ENCODE measurements at places on chromosomes 13 and 19.

- peak; percentile 63 for DNase-seq
Observed at GRCh38 chr19:3006075-3006767, 22.9 kb downstream of the TLE2 start.

DNA sequence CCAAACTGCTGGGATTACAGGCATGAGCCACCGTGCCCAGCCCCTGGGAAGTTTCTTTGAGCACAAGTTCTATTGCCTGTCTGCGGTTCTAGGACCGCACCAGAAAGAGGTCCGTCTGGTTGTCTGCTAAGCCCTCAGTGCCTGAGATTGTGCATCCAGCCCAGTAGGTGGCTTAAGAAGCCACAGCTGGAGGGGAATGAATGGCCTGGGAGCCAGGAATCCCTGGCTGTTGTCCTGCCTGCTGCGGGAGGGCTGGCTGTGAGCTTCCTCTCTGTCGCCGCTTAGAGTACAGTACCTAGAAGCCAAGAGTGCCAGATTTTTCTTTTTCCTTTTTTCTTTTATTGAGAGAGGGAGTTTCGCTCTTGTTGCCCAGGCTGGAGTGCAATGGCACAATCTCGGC lies 4.2 kb upstream of the TYK2 start:
- DNase-seq = no peak

GRCh38 chr19:48997972-48998371 lies 4.3 kb downstream of the RUVBL2 start:
- peak; percentile 81 for DNase-seq

GRCh38 chr13:63554157-63554556 lies 2138.5 kb upstream of the PCDH20 start:
- no peak for DNase-seq

GRCh38 chr19:21202865-21203494 lies 61.1 kb downstream of the ZNF431 start:
- DNase-seq = peak; percentile 29

DNA sequence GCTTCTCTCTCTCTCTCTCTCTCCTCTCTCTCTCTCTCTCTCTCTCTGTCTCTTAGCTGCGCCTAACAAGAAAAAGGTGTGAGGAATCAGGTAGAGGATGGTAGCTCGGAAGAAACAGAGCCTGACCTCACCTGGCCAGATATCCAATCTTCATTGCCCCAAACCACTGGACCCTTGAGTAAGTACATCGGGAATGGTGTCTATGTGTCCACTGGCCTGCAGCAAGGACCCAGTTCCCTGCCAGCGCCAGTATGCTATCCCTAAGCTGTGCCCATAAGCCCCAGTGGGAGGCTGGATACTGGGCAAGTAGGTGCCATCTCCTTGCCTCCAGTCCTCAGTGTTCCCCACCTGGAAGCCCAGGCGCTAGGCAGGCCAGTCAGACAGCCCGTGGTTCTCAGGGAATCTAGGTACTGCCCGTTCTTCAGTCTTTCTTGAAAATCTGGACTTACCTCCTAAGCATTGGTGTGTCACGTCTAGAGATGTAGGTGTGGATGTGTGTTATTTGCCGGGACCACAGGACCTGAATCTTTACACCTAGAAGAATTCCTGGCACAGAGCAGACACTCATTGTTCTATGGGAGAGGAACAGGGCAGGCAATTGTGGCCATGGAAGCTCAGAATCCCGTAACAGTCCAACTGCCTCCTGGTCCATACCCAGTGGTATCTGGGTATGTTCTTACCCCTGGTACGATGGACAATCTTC lies 7.3 kb downstream of the URAD start:
- DNase-seq = no peak

GRCh38 chr19:19485161-19485997 lies 30.0 kb downstream of the TSSK6 start:
- no peak for DNase-seq

GRCh38 chr13:51589793-51590192 lies 5.5 kb downstream of the WDFY2 start:
- no peak for DNase-seq

DNA sequence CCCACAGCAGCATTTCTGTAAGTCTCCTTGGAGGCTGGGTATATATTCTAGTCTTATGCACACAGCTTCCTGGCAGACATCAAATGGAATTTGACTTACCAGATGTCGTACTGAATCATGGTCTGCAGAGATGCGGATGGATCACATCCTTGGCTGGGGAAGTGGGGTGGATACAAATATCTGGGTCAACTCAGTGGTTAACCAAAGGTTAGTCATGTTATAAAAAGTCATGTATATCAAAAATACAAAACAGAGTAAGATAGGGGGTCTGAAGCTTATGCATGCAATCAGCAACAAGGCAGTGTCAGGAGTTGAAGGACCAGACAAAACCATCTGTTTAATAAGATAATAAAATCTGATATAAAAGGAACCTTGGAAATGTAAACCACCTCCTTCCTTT lies 61.9 kb downstream of the WASF3 start:
- no peak for DNase-seq

GRCh38 chr19:30696514-30696913 lies 324.3 kb downstream of the ZNF536 start:
- no peak for DNase-seq

DNA sequence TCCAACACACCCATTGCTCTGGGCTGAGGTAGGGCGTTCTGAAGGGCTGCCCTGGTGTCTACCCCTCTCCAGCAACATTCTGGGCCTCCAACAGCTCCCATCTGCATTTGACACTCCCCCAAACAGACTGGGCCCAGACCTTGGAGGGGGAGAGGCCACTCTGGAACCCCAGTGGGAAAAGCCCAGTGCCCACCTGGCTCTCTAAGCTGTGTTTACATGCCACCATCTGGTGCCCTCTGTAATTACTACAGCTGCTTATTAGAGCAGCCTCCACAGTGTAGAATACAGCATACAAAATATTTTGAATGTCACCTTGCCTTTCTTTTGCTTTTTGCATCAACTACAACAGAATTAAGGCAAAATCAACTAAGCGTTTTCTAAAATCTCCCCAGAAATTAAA lies 35.8 kb upstream of the TM9SF2 start:
- DNase-seq = no peak

DNA sequence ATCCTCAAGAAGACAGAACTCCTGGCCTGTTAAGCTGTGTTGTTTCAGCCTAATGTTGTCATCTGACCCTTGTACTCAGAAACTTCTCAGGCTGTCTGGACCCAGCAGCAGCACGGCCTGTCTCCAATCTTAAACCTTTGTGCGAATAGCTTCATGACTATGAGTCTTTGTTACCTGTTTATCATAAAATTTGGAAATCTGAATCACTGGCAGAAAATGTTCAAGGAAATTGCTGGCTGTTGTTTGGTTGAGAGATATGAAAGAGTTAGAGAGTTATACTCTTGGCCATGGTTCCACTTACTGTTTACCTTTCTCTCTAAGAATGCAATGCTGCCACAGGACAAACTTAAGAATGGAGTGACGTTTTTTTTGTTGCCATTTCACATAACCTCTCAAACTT lies 59.6 kb downstream of the EFNB2 start:
- no peak for DNase-seq

- DNase-seq = no peak
Observed at GRCh38 chr19:12448808-12449207, 8.0 kb upstream of the ZNF443 start.

DNA sequence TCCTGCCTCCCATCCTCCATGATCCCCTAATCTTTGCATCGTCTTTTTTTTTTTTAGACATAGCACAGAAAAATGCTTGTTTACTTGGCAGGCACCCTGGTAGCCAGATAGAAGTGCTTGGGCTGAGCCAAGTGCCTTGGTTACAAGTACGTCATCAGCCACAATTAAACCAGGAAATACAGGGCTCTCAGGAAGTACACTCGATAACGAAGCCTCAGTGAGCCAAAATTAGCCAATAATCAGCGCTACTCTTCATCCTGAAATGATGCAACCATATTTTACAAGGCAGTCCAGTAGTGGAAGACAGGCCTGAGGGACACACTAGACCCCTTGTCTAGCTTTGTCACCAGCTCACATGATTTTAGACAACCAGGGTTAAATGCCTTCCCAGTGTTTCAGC lies 194.0 kb upstream of the NBEA start:
- no peak for DNase-seq

DNA sequence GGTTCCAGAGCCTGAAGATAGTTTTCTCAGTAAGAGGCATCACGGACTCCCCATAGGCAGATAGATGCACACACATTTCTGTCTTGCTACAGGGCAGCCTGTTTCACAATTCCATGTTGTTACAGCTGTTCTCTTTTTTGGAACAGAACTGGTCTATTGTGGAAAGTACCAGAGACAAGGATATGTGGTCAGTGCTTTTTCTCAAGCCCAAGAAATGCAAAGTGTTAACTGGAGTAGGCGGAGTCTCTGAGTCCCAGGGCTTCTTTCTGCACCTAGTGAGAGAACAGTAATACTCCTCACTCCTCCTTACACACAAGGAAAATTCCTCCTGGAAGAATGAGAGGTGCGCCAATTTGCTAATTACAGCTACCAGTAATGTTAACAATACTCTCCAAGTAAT lies 141.6 kb upstream of the ARGLU1 start:
- no peak for DNase-seq

GRCh38 chr19:33627962-33628839 lies 6.4 kb downstream of the CHST8 start:
- DNase-seq = no peak

DNA sequence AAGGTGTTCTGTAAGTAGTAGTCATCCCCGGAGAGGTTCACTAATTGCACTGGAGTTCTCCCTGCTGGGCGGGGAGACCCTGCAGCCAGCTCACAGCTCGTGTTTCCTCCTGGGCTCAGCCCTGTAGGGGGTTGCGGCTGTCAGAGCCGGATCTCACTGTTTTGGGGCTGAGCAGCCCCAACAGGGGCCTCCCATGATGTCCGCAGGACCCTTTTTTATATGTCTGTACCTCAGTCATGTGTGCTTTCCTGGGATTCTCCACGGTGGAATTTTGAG lies 130.2 kb upstream of the MCF2L start:
- DNase-seq = no peak

GRCh38 chr13:20998649-20999415 lies 62.6 kb downstream of the LATS2 start:
- no peak for DNase-seq

- no peak for DNase-seq
Observed at GRCh38 chr19:45852983-45853382, 10.0 kb downstream of the SYMPK start.

DNA sequence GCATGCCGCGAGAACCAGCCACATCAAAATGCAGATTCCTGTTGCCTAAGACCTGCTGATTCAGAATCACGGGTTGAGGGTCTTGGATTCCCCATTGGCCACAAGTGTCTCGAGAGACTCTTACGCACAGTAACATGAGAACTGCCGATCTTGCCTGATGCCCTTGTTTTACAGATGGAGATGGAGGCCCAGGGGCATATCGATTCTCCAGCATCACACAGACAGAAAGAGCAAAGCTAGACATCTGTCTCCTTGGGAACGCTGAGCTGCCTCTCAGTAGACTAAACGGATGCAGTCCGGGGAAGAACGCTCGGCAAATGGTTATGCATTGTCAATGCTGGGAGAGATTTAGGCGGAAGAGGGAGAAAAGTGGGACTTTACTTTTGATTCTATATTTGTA lies 5.4 kb downstream of the NLRP12 start:
- no peak for DNase-seq

- no peak for DNase-seq
Observed at GRCh38 chr13:41837629-41838028, 123.3 kb downstream of the VWA8 start.

- peak; percentile 40 for DNase-seq
Observed at GRCh38 chr13:113152984-113153809, 5.3 kb upstream of the PROZ start.

DNA sequence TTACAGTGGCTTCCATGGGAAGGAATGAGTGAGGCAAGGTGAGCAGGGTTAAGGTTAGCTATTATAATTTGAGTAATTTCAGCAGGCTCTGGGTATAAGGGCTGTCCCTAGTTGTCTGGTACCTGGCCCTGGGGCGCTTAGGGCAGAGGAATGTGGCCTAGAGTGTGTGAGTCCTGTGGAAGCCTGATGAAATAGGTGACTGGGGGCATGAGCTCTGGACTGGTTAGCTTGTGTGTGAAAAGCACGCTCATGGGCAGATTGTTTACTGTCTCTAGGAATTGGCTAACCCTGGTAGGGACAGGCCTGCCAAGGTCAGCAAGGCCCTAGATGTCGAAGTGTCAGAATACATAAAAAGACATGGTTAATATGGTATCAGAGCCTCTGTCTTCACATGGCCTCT lies 42.5 kb downstream of the SPRYD7 start:
- DNase-seq = no peak

DNA sequence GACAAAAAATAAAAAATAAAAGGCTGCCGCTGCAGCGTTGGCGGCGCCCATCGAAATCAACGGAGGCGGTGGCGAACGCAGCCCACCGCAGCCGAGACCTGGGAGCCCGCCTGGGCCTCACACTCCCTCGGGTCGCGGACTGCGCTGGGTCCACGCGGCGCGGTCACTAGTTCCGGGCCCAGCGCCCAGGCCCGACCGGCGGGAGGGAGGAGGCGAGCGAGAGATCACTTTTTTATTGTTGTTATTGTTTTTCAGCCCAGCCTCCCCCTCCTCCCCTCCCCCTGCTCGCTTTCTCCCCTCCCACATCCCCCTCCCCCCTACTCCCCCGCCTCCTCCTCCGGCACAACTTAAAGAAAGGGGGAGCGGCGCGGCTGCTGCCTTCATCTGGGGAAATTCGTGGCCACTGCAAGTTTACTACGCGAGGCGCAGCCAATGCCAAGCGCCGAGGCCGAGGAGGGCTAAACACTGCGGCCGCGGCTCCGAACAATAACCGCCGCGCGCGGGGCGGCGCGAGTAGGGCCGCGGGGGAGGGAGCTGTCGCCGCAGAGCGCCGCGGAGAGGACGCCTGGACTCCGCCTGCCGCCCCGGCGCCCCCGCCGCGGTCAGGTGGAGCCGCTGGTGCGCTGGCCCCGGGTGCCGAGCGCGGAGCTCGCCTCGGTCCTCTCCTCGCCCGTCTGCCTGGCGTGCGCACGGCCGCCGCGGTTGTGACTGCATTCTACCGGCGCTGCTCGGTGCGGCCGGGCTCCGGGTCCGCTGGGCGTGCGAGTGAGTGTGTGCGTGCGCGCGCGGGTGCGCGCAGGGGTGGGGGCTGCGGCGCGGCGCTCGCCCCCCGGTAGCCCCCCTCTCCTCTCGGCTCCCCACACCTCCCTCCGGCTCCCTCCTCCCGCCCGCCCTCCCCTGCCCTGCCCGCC lies 505 bp upstream of the ZIC2 start:
- peak; percentile 40 for DNase-seq

DNA sequence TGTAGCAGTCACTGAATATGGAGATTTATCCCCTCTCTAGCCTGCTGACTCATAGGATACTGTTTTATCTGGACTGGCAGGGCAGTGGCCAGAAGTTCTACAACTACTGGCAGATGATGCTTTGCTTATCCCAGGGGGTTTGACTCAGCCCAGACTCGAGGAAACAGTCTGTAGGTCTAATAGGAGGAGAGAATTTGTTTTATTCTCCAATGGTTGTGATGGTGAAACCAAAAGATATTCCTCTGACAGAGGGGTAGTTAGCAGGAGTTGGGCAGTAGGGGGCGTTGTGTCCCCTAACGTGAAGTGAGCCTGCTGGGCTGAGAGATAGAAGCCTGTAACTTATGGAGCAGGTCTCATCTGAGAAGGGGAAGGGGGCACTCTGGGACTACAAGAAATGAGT lies 74.9 kb downstream of the WTIP start:
- peak; percentile 53 for DNase-seq

- no peak for DNase-seq
Observed at GRCh38 chr13:81551036-81551435, 1210.1 kb upstream of the SPRY2 start.

GRCh38 chr19:32388393-32388855 lies 17.1 kb upstream of the DPY19L3 start:
- no peak for DNase-seq
